Left ventricle myocardium inferior (tissue), 1 donor: ENCODE measurements at places on chromosomes 7 and 10.
A peak's percentile ranks its signal among the peaks of the same experiment; 100 is the strongest.

DNA sequence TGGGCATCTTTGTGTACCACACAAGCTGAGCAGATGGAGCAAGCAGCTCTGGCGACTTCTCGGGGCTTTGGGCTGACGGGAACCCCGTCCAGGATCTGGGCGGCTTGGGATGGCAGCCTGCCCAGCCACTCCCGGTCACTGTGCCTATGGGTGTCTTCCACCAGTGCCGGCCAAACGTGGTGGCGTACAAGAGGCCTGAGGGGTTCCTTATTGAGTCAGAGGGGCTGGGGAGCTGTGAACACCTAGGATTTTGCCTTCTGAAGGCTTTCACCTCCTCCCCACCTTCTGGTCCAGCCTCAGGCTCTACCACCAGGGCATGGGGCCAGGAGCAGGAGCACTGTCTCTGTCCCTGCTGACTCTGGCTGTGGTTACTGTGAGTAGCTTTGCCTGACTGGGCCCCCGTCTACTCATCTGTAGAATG lies 71.8 kb upstream of the PPIF start:
- H3K36me3 ChIP-seq: peaks cover 26% of the 10 kb centered on the region
- no peaks in the 10 kb centered on the region for H3K27me3 ChIP-seq
- peak; percentile 67 for DNase-seq
- H3K4me3 ChIP-seq: no peak overlapping the region
- H3K4me1 ChIP-seq: peaks cover 84% of the 10 kb centered on the region

- H3K36me3 ChIP-seq: no peaks in the 10 kb centered on the region
- H3K4me1 ChIP-seq: peaks cover 39% of the 10 kb centered on the region
- peak; percentile 55 for DNase-seq
- H3K27ac ChIP-seq: peak overlapping the region; percentile 99
- no peaks in the 10 kb centered on the region for H3K27me3 ChIP-seq
- peak overlapping the region; percentile 92 for H3K4me3 ChIP-seq
Observed at GRCh38 chr10:97321032-97321803, 2.1 kb downstream of the FRAT1 start.

- no peaks in the 10 kb centered on the region for H3K4me1 ChIP-seq
- H3K27ac ChIP-seq: no peak within 1 kb of the TSS
- no peak for DNase-seq
- H3K27me3 ChIP-seq: peaks cover 30% of the 10 kb centered on the region
- H3K4me3 ChIP-seq: no peak within 1 kb of the TSS
Observed at GRCh38 chr10:50251394-50251793, at the start of gene ASAH2. TSS of gene ASAH2 (minus strand) at chr10:50251516. CDS start at chr10:50248610, 2,906 bp downstream.

GRCh38 chr10:118698421-118698820 lies 56.3 kb downstream of the CACUL1 start:
- H3K36me3 ChIP-seq: peaks cover 10% of the 10 kb centered on the region
- no peaks in the 10 kb centered on the region for H3K4me1 ChIP-seq
- no peak for DNase-seq

GRCh38 chr10:6154566-6154965 lies 48.2 kb upstream of the PFKFB3 start:
- H3K27ac ChIP-seq: no peak overlapping the region
- no peak overlapping the region for H3K4me3 ChIP-seq
- no peaks in the 10 kb centered on the region for H3K36me3 ChIP-seq
- H3K27me3 ChIP-seq: no peaks in the 10 kb centered on the region

DNA sequence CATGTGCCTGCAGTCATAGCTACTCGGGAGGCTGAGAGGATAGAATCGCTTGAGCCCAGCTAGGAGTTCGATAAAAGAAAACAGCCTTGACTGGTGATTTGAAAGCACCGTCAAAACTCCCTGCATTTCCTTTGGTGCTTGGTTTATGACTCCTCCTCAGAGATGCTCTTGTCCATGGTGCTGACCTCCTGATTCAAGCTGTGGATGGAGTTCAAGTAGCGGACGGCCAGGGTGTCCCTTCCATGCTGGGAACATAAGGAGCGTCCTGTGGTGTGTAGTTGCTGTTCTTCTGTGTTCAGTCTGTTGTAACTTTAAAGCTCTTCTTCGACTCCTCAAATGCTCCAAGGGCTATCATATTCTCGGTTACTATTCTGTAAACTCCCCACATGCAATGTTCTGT lies 382.5 kb upstream of the KIAA1217 start:
- H3K27ac ChIP-seq: no peak overlapping the region
- H3K36me3 ChIP-seq: no peaks in the 10 kb centered on the region
- H3K4me3 ChIP-seq: no peak overlapping the region
- DNase-seq: no peak
- peaks cover 19% of the 10 kb centered on the region for H3K27me3 ChIP-seq

- H3K27me3 ChIP-seq: no peaks in the 10 kb centered on the region
- peak within 1 kb of the TSS; percentile 89 for H3K27ac ChIP-seq
- H3K4me3 ChIP-seq: peak within 1 kb of the TSS; percentile 76
- peaks cover 59% of the 10 kb centered on the region for H3K4me1 ChIP-seq
- no peaks in the 10 kb centered on the region for H3K36me3 ChIP-seq
Observed at GRCh38 chr7:134778941-134779740, at the start of gene CALD1. TSS of gene CALD1 (plus strand) at chr7:134779634. CDS start at chr7:134867734, 88,100 bp downstream.

DNA sequence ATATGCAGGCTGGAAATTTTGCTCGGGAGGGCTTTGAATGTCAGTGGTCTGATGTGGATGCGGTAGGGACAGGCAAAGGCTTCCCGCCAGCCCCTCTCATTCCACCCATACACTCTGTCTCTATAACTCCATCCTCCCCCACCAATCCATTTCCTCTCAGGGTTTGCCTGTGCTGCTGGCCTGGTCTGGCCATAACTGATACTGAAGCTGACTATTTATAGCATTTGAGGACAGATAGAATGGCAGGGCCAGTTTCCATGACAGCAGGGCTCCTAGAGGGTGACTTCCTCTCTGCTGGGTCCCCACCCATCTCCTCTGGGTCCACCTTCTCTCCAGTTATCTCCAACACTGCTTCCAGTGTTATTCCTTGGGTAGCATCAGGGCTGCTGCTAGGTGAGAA lies 6.6 kb upstream of the PDLIM1 start:
- H3K4me3 ChIP-seq: no peak overlapping the region
- H3K36me3 ChIP-seq: no peaks in the 10 kb centered on the region
- no peaks in the 10 kb centered on the region for H3K27me3 ChIP-seq
- no peak for DNase-seq
- peaks cover 27% of the 10 kb centered on the region for H3K4me1 ChIP-seq

GRCh38 chr7:96203786-96204185 lies 118.1 kb downstream of the SLC25A13 start:
- no peak overlapping the region for H3K27ac ChIP-seq
- peaks cover 13% of the 10 kb centered on the region for H3K36me3 ChIP-seq
- H3K4me1 ChIP-seq: peaks cover 11% of the 10 kb centered on the region
- no peaks in the 10 kb centered on the region for H3K27me3 ChIP-seq
- H3K4me3 ChIP-seq: no peak overlapping the region
- no peak for DNase-seq

- H3K27ac ChIP-seq: no peak overlapping the region
- H3K4me3 ChIP-seq: no peak overlapping the region
- DNase-seq: no peak
- peaks cover 46% of the 10 kb centered on the region for H3K4me1 ChIP-seq
- H3K36me3 ChIP-seq: peaks cover 5% of the 10 kb centered on the region
- H3K27me3 ChIP-seq: no peaks in the 10 kb centered on the region
Observed at GRCh38 chr10:103736044-103736443, 119.3 kb downstream of the SH3PXD2A start.

GRCh38 chr10:32661346-32661745 lies 215.4 kb downstream of the CCDC7 start:
- H3K4me1 ChIP-seq: no peaks in the 10 kb centered on the region
- H3K4me3 ChIP-seq: no peak overlapping the region
- no peak overlapping the region for H3K27ac ChIP-seq
- H3K36me3 ChIP-seq: peaks cover 22% of the 10 kb centered on the region

DNA sequence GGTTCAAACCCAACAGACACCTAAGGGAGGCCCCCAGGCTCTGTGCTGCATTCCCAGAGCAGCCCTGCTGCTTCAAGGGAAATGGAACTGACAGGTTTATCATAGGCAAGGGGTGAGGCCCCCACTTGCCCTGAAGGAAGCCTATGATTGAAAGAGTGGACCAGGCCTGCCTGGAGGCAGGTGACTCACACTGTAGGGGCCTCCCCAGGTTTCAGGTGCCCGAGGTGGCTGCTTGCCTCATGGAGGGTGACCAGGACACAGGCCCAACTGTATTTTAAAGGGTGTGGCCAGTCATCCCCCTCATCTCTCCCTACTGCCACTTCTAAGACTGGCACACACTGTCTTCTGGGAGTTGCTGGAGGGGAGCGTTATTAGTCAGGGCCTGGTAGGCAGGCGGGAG lies 85.4 kb downstream of the ATXN7L1 start:
- H3K27me3 ChIP-seq: no peaks in the 10 kb centered on the region
- H3K36me3 ChIP-seq: peaks cover 22% of the 10 kb centered on the region
- no peak for DNase-seq
- no peak overlapping the region for H3K27ac ChIP-seq
- H3K4me1 ChIP-seq: peaks cover 20% of the 10 kb centered on the region

- no peak for DNase-seq
- H3K36me3 ChIP-seq: no peaks in the 10 kb centered on the region
- no peaks in the 10 kb centered on the region for H3K27me3 ChIP-seq
- H3K4me1 ChIP-seq: no peaks in the 10 kb centered on the region
- no peak overlapping the region for H3K4me3 ChIP-seq
Observed at GRCh38 chr10:26380815-26381214, 57.3 kb upstream of the APBB1IP start.

DNA sequence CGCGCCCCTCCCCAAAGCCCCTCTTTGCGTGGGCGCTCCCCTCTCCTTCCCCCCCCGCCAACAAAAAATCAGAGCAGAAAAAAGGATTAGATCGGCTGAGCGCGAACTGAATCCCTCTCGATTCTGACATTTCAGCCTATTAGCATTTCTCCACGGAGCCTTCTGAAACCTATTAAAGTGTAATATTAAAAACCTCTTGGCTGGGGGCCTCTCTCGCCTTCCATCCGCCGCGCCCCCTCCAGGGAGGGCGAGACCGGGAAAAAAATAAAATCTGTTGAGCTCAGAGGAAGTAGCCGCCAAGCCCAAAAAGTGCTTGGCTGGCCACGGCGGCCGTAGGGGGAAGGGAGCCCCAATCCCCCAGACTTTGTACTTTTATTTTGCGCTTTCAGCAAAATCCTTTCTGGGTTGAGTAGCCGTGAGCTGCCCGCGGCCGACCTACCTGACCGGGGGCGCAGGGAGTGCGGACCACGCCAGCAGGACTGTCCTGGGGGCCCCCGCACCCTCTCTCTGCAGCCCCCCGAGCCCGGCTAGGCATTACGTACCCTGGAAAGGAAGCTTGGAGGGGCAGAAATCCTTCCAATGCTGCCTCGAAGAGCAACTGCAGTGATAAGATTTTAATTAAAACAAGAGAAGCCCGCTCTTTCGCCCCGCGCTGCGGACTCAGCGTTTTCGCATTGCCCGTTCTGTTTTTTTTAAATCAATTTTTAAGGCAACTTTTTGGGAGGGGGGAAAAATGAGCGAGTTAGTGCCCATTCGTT lies 1.3 kb upstream of the TNRC18 start:
- peak overlapping the region; percentile 100 for H3K4me3 ChIP-seq
- peak; percentile 77 for DNase-seq
- no peaks in the 10 kb centered on the region for H3K36me3 ChIP-seq

DNA sequence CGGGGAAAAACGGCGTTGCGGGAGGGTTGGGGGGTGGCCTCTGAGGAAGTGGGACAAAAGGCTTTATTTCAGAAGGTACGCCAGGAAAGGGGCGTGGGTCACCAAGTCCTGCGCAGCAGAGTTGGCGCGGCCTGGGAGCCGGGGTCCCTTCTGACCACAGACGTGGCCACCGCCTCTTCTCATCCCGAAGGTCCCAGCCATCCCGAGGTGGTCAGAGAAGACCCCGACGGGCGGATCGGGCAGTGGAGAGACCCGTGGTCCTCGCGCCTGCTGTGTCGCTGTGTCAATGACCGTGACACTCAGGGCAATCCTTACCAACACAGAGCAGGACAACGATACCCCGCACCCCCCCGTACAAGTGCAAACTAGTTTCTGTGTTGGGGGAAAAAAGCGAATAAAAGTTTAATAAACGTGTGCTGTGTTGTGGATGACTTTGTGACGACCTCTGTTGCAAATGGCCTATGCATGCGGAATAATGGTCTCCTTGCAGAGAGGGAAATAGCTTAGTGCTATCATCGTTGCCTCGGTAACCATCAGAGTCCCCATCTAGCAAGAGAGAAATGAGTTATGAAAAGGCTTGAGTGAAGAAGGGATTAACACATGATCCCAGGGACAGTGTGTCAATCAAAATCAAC lies 19.4 kb upstream of the GATA3 start:
- no peaks in the 10 kb centered on the region for H3K36me3 ChIP-seq
- H3K27me3 ChIP-seq: peaks cover 100% of the 10 kb centered on the region
- H3K4me1 ChIP-seq: peaks cover 46% of the 10 kb centered on the region
- peak overlapping the region; percentile 48 for H3K4me3 ChIP-seq
- H3K27ac ChIP-seq: no peak overlapping the region

DNA sequence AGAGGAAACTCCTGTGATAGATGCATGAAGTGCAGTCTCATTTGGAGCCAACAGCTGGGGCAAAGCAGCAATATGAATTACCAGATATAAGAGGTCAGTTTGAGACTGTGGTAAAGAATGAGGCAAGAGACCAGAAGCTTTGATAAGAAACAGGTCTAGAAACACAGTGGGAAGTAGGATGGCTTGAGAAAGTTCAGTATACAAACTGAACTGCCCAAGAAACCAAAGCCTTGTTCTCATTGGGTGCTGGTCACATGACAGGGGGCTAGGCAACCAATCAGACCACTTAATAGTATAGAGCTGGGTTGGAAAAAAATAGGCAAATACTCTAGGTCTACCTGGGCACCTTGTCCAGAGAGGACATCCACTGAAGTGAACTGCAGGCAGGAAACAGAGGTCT lies 46.2 kb upstream of the PLCE1 start:
- no peak for DNase-seq
- no peak overlapping the region for H3K4me3 ChIP-seq
- H3K36me3 ChIP-seq: no peaks in the 10 kb centered on the region
- H3K4me1 ChIP-seq: peaks cover 32% of the 10 kb centered on the region
- H3K27me3 ChIP-seq: no peaks in the 10 kb centered on the region
- H3K27ac ChIP-seq: peak overlapping the region; percentile 79

GRCh38 chr10:7409732-7410168 lies 1.1 kb downstream of the SFMBT2 start:
- DNase-seq: no peak
- H3K36me3 ChIP-seq: no peaks in the 10 kb centered on the region
- peak overlapping the region; percentile 87 for H3K27ac ChIP-seq

DNA sequence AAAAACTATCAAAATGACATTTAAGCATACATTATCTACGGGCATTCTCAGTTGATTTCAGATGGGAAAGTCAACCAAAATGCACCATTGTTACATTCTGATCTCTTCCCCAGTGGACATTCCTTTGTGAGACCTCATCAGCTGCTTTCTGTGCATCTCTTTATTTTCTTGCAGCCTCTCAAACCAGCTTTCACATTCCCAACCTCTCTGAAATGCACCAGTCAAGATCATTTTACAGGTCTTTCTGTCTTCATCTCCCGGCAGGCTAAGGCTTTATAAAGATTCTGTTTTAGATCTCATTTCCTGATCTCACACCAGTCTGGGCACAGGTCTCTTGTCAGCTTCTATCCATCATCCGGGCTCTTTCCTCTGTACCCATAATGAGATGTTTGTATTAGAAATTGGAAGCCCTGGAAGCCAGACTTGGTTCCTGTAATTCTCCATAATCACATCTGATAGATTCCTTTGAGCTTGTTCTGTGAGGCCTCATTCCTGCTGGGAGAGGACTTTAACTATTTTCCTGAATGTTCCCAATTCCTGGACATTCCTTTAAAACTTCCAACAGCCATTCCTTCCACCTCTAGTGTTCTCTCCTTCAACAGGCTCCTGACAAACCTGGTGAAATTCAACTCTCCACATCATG lies 44.3 kb upstream of the ARL4A start:
- H3K27me3 ChIP-seq: no peaks in the 10 kb centered on the region
- no peak for DNase-seq
- peaks cover 6% of the 10 kb centered on the region for H3K4me1 ChIP-seq
- no peaks in the 10 kb centered on the region for H3K36me3 ChIP-seq
- H3K27ac ChIP-seq: no peak overlapping the region
- H3K4me3 ChIP-seq: no peak overlapping the region

- no peak overlapping the region for H3K27ac ChIP-seq
- H3K27me3 ChIP-seq: peaks cover 12% of the 10 kb centered on the region
- no peaks in the 10 kb centered on the region for H3K4me1 ChIP-seq
- no peaks in the 10 kb centered on the region for H3K36me3 ChIP-seq
Observed at GRCh38 chr10:8499312-8499711, 444.8 kb downstream of the GATA3 start.
